ENCODE measurements at places on chromosomes 12 and 14.

DNA sequence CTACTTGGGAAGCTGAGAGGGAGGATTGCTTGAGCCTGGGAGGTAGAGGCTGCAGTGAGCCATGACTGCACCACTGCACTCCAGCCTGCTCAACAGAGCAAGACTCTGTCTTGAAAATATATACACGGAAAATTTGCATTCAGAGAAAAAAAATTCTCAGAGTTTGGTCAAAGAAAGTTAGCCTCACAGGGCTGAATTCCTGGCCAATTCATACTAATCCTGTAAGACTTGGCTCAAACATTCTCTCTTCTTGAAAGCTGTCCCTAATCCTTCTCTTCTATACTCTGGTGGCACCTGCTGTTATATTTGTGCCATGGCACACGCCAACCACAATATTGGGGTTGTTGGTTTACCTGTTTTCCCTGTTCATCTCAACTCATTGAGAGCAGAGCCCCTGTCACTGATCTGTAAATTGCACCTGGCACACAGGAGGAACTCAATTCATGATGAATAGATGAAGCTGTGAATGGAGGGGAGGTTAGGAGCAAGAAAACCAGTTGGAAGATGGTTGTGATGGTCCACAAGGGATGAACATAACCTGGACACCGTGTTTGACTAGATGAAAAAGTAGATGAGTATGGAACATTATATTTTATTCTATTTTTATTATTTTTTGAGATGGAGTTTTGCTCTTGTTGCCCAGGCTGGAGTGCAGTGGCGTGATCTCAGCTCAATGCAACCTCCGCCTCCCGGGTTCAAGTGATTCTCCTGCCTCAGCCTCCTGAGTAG is 36.8 kb upstream of the SPTSSA start:
- DNase-seq, result peak; percentile 53

DNA sequence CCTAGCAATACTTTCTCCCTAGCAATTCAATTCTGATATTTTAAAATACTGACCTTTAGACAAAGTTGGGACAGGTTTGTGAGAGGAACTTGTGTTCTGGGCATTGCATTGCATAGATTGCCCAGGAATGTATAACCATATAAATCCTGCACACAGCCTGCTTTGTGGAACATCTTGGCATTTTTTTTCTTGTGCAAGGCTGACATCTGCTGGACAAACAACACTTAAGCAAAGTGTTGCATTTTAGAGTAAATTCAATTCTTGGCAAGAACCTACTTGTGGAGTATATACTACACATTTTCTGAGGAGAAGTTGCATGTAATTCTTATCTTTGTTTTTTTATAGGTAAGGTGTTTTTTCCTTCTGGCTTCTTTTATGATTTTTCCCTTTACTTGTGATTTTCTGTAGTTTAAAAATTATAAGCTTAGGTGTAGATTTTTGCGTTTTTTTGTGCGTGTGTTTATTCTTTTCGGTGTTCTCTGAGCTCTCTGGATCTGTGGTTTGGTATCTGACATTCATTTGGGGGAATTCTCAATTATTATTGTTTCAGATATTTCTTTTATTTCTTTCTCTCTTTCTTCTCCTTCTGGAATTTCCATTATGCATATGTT is 26.4 kb downstream of the TESPA1 start:
- DNase-seq, result peak; percentile 87

DNA sequence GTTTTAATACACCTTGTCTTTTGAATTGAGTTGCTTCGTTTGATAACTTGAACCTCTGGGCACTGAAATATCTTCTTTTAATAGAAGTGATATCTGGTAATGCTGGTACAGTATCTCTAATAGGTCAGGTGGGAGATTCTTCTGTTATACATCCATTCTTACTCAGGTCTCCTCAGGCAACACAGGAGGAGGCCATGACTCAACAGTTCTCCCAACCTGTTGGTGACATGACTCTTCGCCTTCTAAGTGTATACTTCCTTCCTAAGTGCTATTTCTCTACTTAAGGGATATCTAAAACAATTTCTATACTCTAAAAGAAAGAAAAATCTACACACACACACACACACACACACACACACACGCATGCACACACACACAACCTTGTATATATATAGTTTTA is 509.1 kb downstream of the PCNX1 start:
- DNase-seq, result no peak

DNA sequence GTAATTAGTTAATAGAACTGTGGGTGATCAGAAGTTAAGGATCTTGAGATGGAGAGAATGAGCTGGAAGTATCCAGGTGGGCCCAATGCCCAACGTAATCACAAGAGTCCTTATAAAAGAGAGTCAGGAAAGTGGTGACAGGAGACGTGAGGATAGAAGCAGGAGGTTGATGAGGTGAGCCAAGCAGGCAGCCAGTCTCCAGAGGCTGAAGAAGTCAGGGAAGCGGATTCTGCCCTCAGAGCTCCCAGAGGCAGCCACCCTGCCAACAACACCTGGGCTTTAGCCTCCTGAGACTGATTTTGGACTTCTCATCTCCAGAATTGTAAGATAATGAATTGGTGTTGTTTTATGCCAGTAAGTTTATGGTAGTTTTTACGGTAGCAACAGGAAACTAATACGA is 10.1 kb upstream of the SAV1 start:
- no peak for DNase-seq

DNA sequence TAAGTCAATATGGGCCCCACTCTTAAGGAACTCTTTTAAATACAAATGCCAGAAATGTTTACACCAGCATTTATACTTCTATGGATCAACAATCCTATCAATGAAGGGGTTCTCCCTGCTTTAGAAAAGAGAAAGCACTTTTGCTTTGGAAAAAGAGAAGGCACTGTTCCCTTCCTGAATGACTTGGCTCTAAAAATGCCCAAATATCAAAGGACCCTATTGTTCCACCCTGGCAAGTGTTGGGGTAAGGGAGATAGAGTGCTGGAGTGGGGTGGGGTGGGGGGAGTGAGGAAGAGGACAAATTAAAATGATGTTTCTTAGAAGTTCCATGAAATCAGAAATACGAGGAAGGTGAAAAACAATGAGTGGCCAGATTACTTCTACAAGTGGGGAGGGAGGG is 131.6 kb upstream of the GRIN2B start:
- DNase-seq, result no peak

- no peak for DNase-seq
These were observed 105.1 kb downstream of the TMTC3 start for GRCh38 chr12:88247241-88247643.

DNA sequence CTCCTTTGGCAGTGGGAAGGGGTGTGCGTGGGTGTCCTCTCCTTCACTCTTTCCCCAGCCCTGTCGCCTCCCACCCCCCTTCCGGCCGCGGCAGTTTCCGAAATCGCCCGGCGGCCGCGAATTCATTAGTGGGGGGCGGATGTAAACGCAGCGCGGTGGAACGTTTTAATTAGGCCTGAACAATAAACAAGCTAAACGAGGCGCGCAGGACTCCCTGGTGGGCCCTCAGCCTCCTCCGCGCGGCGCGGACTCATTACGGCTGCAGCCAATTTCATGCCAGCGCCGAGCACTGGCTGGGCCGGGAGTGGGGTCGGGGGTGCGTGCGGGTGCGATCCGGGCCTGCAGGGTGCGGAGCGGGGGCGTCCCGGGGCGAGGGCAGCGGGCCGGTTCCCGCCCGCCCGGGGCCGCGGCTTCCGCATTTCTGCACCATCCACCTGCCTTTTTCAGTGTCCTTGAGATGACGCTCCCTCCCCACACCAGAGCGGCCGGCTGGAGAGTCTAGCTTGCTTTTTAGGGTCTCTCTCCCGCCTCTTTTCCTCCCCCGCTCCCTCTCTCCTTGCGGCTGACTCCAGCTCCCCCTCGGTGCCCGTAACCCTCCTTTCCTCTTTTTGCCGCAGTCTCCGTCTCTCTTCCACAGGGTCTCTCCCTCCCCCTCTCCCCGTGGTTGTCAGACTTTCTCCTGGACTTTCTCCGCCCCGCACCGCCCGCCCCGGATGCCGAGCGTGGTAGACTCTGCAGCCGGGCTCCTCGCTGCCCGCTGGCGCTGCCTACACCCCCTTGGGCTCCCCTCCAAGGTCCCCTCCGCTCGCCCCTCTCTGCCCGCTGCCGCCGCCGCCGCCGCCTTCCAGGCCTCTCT is at the start of gene CISTR:
TSS of gene CISTR (minus strand) at position 644 of the 856 bp plus-strand sequence.
- DNase-seq, result no peak

DNA sequence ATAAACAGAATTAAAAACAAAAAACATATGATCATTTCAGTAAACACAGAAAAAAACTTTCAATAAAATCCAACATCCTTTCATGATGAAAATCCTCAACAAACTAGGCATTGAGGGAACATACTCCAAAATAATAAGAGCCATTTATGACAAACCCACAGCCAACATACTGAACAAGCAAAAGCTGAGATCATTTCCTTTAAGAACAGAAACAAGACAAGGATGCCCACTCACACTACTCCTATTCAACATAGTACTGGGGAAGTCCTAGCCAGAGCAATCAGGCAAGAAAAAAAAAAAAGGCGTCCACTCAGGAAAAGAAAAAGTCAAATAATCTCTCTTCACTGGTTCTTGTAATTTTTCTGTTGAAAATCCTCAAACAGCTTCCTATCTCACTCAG is 30.1 kb downstream of the MRPL42 start:
- DNase-seq, result no peak

- no peak for DNase-seq
These were observed 558.4 kb downstream of the CCER1 start for GRCh38 chr12:90396556-90396955.

GRCh38 chr12:94831081-94831751 is 172.3 kb downstream of the NDUFA12 start:
- DNase-seq, result peak; percentile 63

- DNase-seq, result no peak
These were observed 276.5 kb downstream of the FUT8 start for GRCh38 chr14:65689070-65689469.

GRCh38 chr14:101502761-101503392 is 58.4 kb upstream of the DIO3 start:
- DNase-seq, result no peak

DNA sequence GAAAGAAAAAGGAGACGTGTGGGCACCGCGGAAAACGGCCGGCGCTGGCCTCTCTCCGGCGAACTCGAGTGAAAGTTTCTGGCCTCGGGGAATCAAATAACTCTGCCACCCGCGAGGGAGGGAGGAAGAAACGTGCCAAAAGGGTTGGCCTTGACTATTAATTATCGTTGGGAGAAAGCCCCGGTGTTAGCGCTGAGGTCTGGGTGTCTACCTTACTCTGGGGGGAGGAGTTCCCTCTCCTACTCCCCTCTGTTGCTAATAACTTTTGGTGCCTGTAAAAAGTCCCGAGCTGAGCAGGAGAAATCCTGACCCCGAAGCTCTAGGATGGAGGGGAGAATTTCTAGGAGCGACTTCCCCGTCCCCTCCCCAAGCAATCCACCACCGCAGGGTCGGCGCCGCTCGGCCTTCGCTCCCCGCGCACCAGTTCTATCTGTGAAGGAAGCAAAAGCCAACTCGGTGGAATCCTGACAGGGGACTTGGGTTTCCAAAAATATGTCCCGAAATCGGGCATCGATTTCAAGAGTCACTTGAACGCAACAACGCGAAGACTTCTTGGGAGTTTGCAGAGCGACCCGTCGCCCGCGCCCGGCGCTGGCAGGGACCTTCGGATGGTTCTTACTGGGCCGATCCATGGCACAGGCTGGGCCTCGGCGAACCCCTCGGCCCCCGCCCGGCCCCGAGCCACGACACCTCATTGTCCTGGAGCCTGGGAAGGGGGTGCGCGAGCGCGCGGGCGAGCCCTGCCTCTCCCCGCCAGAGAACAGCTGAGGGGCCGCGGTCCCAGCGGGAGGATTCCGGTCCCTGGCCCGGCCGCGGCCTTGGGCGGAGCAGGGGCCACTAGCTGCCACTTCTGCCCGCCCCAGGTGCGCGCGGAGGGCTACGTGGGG is 1.7 kb downstream of the OTX2 start:
- DNase-seq, result no peak

DNA sequence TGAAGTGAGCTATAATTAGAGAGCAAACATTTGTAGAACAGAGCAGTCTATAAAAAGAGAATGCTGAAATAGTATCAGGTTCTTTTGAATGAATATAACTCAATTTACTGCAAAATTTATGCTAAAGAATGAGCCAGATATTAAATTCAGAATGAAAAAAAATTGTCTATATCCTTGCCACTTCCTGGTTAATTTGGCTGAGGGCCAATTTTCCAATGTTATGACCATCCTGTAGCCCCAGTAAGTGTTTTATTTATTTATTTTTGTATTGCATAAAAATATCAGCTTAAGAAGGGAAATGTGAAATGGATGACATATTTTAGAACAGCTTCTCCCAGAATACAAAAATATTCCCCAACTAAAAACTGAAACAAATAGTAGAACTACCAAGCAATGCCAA is 263.4 kb downstream of the SOX5 start:
- no peak for DNase-seq

DNA sequence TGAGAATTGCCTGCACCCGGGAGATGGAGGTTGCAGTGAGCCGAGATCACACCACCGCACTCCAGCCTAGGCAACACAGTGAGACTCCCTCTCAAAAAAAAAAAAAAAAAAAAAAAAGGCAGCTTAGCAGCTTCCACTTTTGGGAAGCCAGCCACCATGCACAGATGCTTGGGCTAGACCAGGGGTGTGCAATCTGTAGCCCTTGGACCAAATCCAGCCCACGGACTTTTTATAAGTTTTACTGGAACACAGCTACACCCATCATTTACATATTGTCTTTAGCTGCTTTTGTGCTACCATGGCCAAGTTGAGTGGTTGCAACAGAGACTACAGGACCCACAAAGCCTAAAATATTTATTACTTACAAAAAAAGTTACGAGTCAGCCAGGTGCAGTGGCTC is 6.7 kb downstream of the CIT start:
- peak; percentile 27 for DNase-seq

DNA sequence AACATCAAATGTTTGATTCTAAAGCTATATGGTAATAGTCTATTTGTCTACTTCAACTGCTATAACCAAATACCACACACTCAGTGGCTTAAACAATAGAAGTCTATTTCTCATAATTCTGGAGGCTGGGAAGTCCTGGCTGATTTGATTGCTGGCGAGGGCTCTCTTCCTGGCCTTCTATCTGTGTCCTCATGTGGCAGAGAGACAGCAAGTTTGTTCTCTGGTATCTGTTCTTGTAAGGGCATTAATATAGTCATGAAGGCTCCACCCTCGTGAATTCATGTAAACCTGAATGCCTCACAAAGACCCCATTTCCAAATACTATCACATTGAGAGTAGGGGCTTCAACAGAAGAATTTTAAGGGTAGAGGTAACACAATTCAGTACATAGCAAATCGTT is 34.1 kb downstream of the TRMT5 start:
- no peak for DNase-seq

- peak; percentile 37 for DNase-seq
These were observed at the start of gene SIX6 for GRCh38 chr14:60508707-60509437. Gene SIX6 (plus strand): TSS chr14:60509146. CDS start chr14:60509399, 253 bp downstream.

GRCh38 chr12:82124711-82125380 is 233.3 kb downstream of the CCDC59 start:
- DNase-seq, result peak; percentile 21

GRCh38 chr12:53496752-53497032 is 2.6 kb downstream of the MAP3K12 start:
- no peak for DNase-seq

- no peak for DNase-seq
These were observed 43.9 kb downstream of the PPP4R3A start for GRCh38 chr14:91466192-91466591.
